Stimulated activated CD8-positive, alpha-beta memory T cell treated with anti-CD3 and anti-CD28 coated beads, Interleukin-7, amount 100 ng/mL, for 1 hour (primary cell): ENCODE measurements at places on chromosomes 6 and 20.

GRCh38 chr6:80251321-80251720, 144.8 kb downstream of the BCKDHB start:
- no peak for DNase-seq

DNA sequence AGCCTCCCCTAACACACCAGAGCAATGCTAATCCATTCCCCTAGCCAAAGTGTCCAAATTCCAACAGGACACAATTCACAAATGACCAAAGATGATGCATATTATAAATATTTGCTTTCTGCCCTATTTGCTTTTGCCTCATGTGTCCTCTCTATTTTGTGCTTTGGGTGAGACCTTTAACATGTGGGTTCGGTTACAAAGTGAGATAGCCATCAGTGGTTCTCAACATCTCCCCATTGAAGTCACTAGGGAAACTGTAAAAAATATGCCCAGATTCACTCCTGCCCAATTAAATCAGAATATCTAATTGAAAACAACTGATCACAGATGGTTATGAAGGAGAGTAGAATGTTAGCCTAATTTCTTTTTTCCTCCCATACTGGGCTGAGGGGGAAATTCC, 159.2 kb downstream of the MTFR2 start:
- no peak for DNase-seq

- peak; percentile 37 for DNase-seq
Measured at GRCh38 chr6:41682056-41682477, 43.8 kb downstream of the MDFI start.

DNA sequence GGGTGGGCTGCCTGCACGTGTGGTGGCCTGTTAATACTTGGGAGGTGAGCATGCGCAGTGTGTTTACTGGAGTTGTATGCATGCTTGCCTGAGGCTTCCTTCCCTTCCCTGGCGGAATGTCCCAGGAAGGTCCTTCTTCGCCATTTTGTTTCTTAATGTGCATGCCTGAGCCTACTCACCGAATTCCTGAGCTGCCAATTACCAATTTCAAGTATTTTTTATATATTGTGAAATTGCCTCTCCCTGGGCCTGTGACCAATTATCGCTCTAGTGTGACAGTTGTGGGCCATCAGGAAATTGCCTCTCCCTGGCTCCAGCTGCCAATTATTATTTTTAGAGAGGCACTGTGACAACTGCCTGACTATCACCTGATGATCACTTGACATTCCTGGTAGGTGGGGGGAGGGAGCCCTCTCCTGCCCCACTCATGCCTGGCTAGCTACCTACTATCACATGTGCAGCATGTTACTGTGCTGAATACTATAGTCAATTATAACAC, 70.0 kb downstream of the FAM50B start:
- no peak for DNase-seq

DNA sequence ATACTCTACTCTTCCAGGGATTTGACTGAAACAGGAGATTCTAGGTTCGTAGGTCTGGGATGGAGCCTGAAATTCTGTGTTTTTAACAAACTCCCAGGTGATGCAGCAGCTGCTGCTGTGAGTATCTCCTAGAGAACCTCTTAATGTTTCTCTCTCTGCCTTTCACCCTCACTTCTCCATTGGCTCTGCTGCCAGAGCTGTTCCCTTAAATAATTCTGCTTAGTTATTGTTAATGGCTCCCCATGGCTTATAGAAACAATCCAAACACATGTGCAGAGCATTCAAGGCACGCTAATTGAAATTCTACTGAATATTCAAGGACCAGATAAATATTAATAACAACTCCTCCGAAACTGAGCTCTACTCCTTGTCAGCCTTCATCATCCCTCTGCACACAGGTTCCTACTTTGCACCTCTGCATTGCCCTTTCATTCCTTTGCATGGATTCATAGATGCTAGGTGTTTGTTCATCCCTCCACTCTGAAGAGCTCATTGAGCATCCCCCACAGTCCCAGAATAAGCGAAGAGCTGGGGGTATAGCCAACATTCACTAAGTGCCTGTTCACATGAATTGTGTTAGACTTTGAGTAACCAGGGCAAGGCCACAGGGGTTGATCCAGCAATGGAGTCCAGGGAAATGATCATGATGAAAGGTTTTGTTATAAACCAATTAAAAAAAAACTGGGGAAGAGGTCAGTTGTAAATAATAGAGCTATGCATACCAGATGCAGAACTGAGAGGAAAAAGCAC, 488.4 kb upstream of the JAG1 start:
- DNase-seq, result no peak

DNA sequence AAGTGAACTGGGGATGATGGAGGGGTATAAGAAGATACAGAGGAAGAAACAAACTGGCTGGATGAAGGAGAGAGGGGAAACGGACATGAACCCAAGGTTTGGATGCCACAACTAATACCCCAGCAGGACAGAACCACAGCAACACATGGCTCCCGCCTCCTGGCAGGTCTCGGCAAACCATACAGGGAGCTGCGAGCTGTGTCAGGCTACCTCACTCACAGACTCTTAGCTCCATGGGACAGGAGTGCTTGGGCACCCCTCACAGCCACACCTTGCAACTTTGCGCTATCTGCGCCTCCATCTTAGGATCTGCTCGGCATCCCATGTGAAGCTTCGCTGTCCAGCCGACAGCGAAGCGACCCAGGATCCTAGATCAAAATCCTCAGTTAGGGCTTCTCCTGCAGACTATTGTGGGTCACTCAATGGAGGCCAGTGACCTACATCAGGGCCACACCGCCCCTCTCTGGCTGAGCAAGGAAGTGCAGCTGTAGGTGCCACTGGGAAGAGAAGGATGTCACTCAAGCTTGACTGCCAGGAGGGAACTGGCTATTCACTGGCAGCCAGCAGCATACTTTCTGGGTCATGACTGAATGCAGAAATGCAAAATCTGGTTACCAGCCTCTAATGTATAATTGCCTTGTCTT, 174.4 kb upstream of the RIN2 start:
- DNase-seq, result peak; percentile 4

DNA sequence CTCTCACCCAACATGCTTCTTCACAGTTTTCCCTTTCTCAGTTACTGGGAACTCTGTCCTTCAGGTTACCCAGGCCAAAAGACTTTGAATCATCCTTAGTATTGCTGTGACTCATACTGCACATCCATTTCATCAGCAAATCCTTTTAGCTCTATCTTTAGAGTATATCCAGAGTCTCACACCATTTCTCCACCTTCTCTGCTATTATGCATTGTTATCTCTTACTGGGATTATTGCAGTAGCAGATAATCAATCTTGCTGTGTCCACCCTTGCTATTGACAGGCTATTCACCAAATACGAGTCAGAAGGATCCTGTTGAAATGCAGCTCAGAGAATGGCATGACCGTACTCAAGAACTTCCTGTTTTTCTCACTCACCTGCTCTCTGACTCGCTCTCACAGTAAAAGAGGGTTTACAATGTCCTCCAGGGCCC, 57.3 kb downstream of the BCKDHB start:
- DNase-seq, result no peak

- DNase-seq, result no peak
Measured at GRCh38 chr6:151452750-151453427, 963 bp upstream of the RMND1 start.

GRCh38 chr20:57317316-57317788, 12.3 kb upstream of the SPO11 start:
- DNase-seq, result no peak

- DNase-seq, result no peak
Measured at GRCh38 chr6:126337323-126337722, 2.6 kb upstream of the CENPW start.

DNA sequence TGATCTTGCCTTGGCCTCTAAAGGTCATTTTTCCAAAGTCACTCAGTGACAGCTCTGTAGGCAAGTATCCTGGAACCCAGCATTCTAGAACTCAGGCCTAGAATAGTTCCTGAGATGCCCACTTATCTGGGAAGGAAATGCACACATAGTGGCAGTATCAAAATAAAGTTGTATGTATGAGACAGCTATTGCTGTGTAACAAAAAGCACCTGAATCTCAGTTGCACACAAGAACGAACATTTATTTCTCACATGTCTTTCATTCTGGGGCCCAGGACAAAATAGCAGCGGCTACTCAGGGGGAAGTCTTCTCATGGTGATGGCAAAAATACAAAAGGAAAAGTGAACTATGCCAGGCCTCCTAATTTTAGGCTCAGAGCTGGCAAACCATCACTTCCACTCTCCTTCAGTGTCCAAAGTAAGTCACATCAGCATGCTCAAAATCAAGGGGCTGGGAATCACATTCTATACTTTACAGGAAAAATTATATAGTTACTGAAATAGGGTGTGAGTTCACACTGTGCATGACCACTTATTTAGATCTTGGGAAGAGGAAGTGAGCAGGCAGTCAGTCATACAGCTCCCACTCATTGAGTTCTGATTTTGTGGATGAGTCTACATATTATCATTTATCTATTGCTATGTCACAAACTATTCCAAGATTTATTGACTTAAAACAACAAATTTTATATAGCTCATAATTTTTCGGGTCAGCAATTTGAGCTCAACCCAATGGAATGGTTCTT, 133.7 kb upstream of the RIN2 start:
- DNase-seq, result no peak

DNA sequence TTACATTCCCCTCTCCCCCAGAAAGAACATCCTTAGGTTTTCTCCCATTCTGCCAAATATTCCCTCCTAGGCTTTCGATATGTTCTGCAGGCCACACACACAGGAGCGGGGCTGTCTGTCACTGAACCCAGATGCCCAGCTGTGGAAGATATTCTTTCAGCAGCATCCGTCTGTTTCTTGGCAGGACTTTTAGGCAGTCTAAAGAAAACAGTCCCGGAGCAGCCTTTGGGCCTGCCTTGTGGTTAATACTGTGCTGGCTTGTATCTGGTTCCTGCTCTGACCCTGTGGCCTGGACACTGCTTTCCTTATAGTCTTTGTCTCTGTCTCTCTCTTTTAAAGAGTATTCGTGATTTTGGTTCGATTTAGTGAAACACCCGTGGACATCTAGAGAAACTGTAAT, 94.6 kb upstream of the SUPT3H start:
- no peak for DNase-seq

- DNase-seq, result no peak
Measured at GRCh38 chr6:155177363-155177961, 86.4 kb upstream of the CLDN20 start.

DNA sequence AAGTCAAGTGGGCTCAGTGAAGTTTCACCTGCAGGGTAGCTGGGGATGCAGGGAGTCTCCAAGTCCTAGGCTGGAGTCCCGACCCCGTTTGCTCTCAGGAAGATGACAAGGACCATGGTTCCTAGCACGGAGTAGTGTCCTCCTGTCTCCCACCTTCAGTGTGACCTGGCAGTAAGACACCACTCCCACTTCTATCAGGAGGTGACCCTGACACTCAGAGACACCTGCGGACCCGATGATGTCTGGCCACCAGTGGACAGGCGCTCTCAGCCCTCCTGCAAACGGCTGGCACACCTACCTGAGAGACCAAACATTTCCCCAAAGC, 1.1 kb downstream of the SOD2 start:
- no peak for DNase-seq

GRCh38 chr20:60137657-60138245, 179.5 kb downstream of the CDH26 start:
- DNase-seq, result peak; percentile 5

DNA sequence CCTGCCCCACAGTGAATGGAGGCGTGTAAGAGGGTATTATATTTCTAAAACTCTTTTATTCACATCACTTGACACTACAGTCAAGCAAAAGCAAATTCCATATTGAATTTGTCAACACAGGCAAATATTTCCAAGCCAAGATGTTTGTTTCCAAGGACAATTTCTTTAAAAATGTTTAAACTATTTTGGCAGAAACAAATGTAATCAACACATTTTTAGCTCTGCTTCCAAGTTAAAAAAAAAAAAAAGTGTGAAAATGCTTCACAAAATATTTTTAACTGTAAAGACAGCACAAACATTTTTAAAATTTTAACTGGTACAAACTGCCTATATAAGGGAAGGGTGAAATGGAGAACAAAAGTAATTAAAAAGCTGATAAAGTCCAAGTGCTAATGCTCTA, 44.9 kb upstream of the DST start:
- no peak for DNase-seq

- DNase-seq, result no peak
Measured at GRCh38 chr20:1622450-1622849, 2.6 kb upstream of the SIRPB1 start.

DNA sequence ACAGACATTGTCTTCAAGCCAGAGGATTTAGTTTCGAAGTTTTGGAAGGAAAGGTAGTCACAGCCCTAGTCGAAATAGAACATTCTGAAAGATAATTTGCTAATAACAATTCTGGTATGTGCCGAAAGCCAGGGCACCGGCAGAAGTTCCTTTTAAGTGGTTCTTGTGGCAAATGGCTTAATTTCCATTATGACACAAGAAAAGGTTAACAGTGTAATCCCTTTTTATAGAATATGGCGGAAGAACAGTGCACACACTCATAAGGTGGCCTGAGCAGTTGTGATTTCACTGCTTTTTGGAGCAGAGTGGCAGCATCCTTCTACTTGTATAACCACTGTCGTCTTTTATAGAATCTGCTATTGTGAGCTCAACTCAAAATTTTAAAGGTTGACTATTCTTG, 152.4 kb downstream of the SASH1 start:
- no peak for DNase-seq

DNA sequence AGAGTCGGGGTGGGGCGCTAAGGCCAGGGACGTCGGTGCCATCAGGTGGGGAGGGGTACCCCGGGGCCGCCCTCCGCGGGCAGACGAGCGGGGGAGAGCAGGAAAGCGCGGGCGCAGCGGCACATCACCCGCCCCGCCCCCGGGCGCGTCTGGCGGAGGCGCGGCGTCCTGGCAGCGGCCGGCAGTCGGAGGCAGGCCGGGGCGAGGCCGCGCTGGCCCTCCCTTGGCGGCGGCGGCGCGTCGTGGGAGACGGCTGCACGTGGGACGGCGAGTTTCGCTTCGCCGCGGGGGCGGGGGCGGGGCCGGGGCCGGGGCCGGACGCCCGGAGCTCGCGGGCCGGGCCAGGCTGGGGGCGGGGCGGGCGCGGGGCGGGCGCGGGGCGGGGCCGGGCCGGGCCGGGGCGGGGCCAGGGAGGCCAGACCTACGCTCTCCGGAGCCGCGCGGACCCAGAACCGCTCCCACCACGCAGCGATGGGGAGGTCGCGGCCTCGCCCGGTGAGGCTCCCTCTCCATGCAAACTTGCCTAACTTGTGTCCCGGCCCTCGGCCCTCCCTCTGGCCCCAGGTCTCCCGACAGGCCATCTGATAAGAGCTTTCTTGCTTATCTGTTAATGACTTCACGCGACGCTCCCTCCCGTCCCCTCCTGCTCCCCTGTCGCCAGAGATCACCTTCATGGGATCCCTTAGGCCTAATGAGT, 12.5 kb downstream of the ITPR3 start:
- peak; percentile 18 for DNase-seq

DNA sequence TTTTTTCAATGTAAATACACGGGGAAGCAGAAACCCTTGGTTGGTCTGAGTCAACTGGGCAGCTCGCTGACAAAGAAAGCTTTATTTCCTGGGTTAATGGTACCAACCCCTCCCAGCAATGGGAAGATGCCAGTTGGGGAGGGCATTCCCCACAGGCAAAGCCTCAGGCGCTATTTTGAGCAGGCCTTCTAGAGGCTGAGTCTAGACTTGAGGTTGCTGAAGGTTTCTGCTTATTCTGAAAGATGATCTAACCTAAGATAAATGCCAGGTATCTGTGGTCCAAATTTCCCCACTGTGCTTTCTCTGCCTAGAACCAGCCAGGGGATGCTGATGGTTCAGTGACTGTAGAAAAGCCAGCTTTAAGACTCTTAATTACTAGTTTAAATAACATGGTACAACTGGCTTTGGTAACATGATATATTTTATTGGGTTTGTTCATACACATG, 172.5 kb upstream of the JARID2 start:
- DNase-seq, result no peak
